NCI-H1105 (cell line): ENCODE measurements at places on chromosomes 2 and 18.

DNA sequence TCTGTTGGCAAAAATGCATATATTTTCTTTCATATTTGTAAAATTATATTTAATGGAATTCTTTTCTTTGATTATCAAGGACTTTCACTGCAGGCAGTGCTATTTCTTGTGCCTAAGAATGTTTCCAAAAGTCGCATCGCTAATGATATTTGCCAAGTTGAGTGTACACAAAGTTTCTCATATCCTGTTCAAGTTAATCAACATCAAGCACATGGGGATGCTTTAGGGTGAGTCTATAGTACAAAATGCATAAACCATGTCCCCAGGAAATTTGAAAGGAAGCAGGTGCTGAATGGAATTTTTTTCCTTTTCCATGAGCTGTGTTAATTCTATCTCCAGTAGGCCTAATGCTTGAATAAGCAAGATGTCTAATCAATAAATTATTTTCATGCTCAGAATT lies 129.7 kb downstream of the GALNT1 start:
- DNase-seq, result no peak

- DNase-seq, result no peak
Measured at GRCh38 chr2:467543-467891, 179.6 kb upstream of the ALKAL2 start.

DNA sequence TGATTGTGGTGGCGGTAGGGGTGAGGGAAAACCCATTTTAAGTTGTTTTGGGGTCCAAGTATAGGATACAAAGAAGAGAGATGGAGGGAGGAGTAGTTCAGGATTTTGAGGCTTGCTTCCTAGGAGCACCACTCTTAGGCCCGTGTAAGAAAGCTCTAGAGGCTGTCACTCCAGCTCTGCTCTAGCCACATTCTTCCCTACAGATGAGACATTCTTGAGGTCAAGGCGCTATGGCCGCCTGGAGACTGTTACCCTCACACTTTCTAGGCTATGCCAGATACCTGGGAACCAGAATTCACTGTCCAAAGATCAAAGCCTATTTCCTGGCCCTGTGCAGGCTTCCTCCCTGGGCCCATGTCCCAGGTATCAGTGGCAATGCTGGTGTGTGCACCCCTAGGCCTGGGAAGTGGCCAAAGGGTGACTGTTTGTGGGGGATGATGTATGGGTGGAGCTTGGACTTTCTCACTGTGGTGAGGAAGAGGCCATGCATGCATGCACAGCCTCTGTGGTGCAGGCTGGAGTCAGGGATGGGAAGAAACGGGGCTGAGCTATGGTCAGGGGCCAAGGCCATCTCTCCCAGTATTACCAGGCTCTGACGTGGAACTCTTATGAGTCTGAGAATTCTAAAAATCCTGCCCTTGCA lies 7.0 kb upstream of the TTL start:
- no peak for DNase-seq

GRCh38 chr18:47254341-47254939 lies 3.0 kb upstream of the SKOR2 start:
- no peak for DNase-seq

DNA sequence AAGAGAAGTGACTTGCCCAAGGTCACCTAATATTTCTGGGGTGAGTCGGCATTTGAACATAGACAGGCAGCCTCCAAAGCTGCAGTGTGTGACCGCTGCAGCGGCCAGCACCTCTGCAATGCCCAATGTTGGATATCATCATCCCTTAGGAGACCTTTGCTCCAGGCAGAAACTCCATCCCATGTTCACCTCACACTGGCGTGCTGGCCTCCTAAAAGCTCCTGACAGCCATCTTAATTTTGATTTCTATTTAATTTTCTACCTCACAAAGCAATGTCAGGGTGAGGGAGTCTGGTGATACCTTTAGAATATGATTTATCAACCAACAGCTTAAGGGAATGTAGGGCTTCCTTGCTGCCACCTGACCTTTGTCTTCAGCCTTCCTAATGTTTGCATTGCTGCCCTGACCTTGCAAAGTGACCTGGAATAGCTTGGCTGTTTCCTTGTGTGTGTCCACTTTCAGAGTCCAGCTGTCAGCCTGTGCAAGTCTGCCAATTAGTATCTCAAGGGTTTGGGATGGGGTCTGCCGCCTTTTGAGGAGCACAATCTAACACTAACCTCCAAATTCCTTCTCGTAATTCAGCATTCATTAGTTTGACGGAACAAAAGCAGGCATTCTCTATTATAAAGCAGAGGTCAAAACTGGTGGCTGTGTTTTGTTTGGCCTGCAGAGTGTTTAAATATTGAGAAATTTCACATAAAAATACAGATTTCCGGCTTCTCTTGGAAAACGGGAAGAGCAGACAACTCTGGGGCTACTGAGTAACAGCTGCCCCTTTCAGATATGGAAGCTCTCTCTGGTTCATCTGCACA lies 127.6 kb downstream of the PLEKHM3 start:
- DNase-seq, result no peak

DNA sequence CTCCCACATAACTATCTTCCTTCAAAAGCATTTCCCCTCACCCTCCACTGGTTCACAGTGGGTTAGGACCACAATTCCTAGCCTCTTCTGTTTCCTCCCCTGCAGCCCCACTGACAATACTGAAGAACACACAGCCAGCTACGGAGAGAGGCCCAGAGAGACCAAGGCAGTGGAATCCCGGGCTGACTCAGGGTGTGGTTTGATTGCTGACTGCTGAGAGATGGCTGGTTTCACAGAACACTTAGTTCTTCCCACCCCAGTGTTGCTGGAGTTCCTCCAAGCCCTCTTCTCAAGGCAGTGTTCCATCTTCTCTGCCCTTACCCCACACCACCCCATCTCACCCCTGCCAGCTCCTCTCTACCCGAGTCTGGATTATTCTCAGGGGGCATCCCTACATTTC lies 43.3 kb upstream of the ZFP36L2 start:
- no peak for DNase-seq

DNA sequence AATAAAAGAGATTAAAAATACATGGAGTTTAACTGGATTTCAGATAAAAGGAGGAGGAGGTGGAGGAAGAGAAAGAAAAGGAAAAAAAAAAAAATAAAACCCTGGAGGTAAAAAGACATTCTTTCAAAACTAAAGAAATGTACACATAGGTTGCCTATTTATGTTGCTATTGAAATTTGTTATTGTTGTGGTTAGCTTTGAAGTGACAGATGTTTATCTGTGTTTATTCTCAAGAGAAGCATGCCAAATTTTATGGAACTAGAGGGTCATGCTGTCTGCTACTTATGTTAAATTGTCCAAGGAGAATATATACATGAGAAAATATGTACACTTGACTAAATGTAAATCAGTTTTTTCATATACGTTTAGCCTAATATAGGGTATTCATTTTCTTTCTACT lies 653.2 kb downstream of the DCDC2C start:
- DNase-seq, result no peak

DNA sequence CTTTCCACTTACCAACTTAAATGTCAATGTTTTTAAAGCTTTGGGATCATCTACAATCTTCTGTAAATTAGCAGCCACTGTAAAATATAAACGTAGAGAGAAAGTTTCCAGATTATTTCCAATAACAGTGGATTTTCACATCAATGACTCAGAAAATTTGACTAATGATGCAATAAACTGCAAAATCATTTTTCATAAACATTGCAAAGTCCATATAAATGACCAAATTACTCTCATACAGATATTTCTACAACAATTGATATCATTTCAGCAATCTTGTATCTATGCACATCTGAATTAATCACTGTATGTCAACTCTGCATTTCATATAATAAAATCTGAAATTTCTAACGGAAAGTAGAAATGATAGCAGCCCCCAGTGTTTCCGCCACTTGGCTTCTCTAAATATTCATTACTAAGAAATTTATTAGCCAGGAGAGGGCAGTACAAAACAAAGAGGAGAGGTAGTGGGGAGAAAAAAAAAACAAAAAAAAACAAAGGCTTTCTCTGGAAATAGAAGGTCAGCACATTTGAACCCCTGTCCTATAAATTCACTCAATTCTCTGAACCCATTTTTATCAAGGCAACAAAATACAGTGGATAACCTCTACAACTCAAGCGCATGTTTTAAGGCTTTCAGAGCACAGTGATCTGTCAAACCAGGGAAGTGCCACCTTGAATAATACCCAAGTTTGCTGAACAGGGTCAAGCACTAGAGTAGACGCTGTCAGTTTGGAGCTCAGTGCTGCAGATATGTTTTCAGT lies 282.6 kb downstream of the STK39 start:
- no peak for DNase-seq
